ENCODE measurements at places on chromosomes 5 and 9.

- DNase-seq, result no peak
Measured at GRCh38 chr5:73152411-73153388, 20.3 kb upstream of the TMEM174 start.

GRCh38 chr9:105678781-105679180 lies 15.6 kb upstream of the TMEM38B start:
- no peak for DNase-seq

GRCh38 chr9:92247296-92247695 lies 46.2 kb downstream of the IARS1 start:
- no peak for DNase-seq

DNA sequence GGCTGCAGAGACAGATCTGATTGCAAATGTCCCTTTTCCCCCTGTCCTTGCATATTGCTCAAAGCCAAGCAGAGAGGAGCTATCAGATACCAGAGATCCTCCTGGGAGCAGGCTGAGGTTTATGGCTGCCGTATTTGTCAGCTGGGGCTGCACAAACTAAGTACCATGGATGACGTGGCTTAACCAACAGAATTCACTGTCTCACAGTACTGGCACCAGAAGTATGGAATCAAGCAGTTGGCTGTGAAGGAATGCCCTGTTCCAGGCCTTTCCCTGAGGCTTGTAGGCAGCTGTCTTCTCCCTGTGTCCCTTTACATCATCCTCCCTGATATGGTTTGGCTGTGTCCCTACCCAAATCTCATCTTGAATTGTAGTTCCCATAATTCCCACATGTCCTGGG lies 2.6 kb downstream of the CFAP90 start:
- no peak for DNase-seq

DNA sequence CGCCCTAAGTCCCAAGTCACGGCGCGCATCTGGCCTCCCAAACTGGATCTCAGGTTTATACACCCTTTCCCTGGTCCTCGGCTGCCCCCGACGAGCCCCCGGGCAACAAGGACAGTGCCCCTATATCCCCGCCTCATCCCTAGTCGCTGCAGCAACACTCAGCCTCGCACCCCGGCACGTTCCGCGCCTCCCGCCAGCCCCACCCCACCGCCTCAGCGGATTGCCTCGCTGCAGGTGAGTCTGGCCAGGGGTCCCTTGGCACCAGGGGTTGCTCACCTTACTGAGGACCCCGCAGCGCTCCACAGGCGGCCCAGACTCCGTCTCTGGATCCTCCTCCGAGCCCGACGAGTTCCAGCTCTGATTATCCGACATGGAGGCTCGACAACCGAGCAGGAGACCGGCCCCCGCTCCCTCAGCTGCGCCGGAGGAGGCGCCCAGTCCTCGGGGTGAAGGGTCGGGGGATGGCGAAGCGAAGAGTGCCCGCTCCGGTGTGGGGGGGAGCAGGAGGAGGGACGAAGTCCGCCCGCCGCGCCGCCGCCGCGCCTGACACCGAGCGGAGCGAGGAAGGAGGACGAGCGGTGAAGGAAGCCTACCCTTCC lies 494 bp downstream of the CERT1 start:
- no peak for DNase-seq
